Activated CD4-positive, alpha-beta T cell treated with anti-CD3 and anti-CD28 coated beads for 24 hours (primary cell): ENCODE measurements at places on chromosomes 3 and 15.

- no peak for DNase-seq
Measured at GRCh38 chr15:67508407-67508806, 12.5 kb upstream of the C15orf61 start.

- DNase-seq: no peak
Measured at GRCh38 chr15:101056366-101057334, 137.5 kb downstream of the LRRK1 start.

DNA sequence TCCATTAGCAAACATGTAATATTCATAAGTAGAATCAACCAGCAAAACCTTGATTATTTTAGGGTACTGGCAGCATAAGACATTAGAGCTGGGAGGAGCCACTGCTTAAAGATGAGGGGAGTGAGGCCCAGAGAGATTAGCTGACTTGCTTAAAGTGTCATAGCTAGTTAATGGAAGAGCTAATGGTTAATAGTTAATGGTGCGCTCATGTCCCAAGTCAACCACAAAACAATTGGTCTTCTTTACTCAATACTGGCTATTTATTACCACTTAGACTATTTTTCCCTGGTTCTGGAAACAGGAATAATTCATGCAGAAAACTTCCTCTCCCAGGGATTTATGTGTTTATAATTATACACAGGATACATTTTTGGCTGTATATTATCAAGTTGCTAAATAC lies 33.1 kb downstream of the EIF4E3 start:
- no peak for DNase-seq

DNA sequence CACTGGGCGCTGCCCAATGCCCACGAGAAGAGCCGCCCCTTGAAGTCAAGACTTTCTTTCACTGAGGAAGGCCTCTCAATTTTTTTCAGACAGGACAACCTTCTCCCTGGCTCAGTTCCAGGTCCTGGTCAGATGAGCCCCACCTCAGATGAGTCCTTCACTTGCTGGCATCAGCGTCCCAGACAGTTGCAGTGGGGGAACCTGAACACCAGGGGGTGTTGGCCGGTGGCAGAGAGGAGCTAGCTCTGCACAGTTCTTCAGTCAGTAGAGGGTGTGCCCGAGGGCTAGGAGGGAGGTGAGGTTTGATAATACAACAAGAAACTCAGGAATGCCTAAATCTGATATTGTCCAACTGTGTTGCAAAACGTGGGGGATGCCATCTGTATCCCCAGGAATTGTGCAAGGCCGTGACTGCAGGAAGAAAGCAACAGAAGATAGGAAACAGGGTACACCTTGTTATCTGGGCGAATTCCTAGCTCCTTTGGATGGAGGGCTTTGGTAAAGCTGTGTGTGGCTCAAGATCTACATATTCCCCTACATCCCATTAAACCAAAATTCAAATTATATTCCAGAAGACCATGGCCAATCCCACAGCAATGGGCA lies 34.3 kb downstream of the CCR3 start:
- peak; percentile 73 for DNase-seq

GRCh38 chr3:129231331-129232119 lies 17.9 kb upstream of the COPG1 start:
- DNase-seq: no peak

DNA sequence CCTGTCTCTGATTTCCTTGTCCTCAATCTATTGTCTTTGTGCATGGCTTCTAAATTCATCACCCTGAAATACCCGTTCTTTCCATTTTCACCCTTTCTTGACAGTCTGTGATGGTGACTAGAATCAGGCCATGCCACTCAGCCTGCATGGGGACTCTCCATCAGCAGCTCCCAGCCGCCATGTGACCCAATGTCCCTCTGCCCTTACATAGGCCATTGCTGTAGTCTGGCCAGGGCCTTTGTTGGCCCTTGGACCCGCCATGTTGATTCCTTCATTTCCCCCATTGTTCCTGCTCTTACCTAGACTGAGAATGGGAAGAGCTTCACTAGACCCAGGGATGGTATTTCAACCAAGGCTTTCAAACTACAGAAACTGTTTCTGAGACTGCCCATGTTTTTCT lies 45.8 kb downstream of the SPSB4 start:
- DNase-seq: no peak

GRCh38 chr3:194910414-194910984 lies 224.8 kb downstream of the FAM43A start:
- no peak for DNase-seq

DNA sequence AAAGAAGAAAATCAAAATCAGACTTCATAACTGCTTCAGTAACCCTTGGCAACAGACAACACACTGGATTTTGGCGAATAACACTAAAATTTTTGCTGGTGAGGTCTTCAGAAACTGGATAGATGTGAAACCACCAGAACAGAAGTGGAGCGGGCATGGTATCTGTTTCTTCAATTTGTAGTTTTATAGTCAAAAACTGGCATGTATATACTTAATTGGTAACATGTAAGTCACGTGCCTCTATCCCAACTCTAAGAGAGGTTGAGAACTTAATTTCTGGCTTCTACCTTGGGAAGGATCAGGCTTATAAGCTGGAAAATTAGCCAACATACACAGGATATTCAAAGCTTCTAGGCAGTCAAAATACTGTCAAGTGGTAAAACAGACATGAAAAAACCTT lies 172.6 kb upstream of the CHL1 start:
- no peak for DNase-seq

DNA sequence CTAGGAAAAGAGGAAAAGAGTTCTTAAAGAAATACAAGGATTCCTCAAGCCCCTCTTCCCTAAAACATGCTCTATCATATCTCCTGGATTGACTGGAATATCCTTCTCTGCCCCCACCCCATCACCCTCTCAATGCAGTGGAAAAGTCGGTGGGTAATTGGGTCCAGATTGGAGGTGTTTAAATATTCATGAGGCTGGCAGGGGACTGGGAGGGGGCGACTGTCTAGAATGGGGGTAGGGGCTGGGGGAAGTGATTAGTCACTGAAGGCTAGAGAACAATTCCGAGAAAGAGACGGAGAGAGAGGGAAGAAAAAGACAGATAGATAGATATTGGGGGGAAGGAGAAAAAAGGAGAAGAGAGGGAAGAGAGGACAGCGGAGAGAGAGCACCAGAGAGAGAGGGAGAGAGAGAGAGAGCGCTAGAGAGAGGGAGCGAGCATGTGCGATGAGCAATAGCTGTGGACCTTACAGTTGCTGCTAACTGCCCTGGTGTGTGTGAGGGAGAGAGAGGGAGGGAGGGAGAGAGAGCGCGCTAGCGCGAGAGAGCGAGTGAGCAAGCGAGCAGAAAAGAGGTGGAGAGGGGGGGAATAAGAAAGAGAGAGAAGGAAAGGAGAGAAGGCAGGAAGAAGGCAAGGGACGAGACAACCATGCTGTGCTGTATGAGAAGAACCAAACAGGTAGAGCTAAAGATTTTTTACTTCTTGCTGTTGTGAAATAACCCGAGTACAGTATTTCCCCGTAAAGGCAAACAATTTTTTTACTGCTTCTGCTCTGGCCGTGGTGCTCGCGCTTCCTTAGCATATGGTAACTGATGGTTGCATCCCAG lies at the start of gene GAP43:
Gene GAP43 (plus strand): TSS at position 467 of the 825 bp plus-strand sequence. CDS start 180 bp downstream, at position 647.
- DNase-seq: no peak

DNA sequence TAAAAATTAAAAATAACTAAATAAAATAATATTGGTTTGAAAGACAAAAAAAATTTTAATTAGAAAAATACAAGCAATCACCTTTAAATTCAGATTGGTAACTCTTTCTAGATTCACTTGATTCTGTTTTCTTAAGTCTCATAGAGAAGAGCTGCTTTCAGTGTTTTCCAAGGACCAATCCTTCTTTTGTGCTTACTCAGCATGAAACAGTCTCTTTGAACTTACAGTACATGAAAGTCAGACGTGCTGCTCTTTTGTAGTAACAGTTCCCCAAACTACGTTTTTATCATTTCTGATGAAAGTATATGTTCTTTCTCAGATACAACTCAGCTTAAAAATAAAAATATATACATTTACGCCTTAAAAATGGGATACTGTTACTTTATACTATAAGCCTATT lies 171.9 kb upstream of the CCDC54 start:
- DNase-seq: no peak

GRCh38 chr3:187740421-187741399 lies 4.6 kb downstream of the BCL6 start:
- no peak for DNase-seq

DNA sequence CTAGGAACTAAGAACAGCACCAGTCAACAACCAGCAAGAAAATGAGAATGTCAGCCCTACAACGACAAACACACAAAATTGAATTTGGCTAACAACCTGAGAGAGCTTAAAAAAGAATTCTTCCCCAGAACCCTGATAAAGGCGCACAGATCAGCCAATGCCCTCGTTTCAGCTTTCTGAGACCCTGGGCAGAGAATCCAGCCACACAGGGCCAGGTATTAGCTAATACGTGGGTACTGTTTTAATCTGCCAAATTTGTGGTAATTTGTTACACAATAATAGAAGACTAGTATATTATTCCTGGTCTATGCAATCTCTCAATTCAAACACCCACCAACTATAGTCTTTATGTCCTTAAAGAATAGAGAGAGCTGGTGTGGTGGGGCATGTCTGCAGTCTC lies 291.6 kb upstream of the GADL1 start:
- DNase-seq: no peak

DNA sequence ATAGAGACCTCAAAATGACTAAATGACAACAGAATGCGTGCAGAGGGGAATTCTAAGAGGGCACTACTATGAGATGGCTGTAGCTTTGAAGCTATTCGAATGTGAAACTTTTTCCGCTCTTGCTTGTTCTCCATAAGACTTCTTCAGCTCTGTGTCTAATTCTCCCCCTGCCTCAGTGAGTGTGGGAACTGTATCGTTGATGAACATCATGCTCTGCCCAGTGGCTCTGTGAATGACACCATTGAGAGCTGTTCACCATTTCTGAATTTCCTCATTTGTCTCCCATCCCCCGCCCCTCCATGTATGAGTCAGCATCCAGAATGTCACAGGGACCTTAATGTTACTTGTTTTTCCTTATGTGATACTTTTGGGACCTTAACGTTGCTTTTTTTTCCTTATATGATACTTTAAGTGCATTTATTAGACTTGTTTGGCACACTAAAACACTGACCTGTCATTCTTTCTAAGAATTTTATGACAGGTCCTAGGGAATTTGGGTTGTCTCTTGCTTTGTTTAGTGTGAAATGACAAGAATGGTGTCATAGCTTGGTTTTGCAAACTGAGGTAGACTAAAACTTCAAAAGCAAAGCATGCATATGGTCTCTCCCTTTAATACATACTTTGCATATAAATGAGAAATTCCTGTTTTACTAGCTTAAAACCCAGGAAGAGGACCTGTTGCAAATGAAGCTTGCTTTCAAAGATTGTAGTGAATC lies 99.6 kb downstream of the FNDC3B start:
- no peak for DNase-seq

- no peak for DNase-seq
Measured at GRCh38 chr3:196012481-196012880, 69.4 kb downstream of the TFRC start.

DNA sequence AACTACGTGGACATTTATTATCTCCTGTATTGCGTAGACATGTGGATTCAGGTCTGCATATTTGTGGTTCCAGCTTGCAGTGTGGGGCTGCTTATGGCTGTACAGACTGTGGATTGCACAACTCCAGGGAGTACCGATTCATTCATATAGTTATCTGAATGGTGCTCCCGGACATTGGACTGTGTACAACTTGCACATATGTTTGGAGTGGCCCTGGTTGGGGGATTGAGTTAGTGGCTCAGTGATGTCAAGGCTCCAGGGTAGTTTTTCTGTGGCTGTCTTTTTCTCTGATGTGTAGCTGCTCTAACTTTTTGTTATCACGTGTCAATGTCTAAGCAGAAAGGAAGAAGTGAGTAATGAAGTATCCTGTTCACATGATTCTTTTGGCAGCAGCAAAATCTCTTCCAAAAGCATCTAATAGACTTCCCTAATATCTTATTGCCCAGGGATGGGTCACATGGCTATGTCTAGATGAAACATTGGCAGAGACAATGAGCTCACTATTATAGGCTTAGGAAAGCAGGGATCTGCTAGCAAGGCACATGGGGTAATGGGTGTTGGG lies 15.8 kb downstream of the ST3GAL6 start:
- no peak for DNase-seq

DNA sequence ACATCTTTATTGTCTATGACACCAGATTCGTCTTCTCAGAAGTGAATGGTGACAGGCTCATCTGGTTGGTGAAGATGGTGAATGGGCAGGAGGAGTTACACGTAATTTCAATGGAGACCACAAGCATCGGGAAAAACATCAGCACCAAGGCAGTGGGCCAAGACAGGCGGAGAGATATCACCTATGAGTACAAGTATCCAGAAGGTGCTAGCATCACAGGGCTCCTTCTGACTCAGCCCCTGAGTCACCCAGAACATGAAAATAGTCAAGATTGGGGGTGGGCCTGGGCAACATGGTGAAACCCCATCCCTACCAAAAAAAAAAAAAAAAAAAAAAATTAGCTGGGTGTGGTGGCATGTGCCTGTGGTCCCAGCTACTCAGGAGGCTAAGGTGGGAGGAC lies 32.6 kb downstream of the TGM4 start:
- no peak for DNase-seq

- DNase-seq: no peak
Measured at GRCh38 chr15:70029297-70029701, 68.4 kb downstream of the TLE3 start.

GRCh38 chr15:100923076-100923475 lies 3.9 kb downstream of the LRRK1 start:
- no peak for DNase-seq

GRCh38 chr3:4207672-4208071 lies 95.5 kb upstream of the SETMAR start:
- no peak for DNase-seq

DNA sequence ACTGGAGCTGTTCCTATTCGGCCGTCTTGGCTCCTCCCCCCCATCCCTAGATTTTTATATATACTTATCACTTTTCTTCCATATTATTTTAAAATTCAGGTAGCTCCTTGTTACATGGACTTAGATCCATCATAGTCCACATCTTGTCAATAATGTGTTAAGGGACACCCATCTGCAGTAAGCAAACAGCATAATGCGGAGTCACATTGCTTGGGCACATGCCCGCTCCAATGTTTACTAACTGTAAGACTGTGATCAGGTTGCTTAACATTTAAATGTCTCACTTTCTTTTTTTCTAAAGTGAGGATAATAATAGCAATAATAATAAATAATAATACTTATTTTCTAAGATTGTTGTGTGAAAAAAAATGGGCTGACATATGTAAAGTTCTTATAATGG lies 303.2 kb upstream of the SOX14 start:
- DNase-seq: no peak

- no peak for DNase-seq
Measured at GRCh38 chr3:165459924-165460835, 264.0 kb upstream of the SLITRK3 start.

DNA sequence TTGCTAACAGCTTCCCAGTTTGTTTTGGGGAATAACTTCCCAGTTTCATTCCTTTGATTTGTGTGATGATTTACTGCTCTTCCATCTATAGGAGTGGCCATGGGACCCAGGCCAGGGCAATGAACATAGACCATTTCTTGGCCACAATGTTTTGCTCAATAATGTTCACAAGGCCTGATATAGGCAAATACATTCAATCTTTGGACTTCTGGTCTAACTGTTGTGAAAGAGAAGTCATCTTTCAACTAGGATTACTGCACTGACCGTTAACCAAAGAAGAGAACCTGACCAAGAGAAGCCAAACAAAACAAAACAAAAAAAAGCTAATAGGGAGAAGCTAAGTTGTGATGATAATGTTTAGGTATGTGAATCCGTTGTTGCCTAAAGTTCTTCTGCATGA lies 221.8 kb upstream of the SUCLG2 start:
- DNase-seq: no peak
